ENCODE measurements at places on chromosomes 4 and X. TPM values are rescaled to one million over a fixed set of nuclear protein-coding genes. Genes with fewer than 3 reads are reported as not detected.

HSD17B13 gene
- under 0.01 TPM for total RNA-seq

TMEM150C gene
- total RNA-seq, result 0.38 TPM

GPR78 gene
- 0.85 TPM for total RNA-seq

KLB gene
- total RNA-seq, result under 0.01 TPM

ACTRT1 gene
- not detected for total RNA-seq

MAGEC2 gene
- total RNA-seq, result 0.28 TPM

MBNL3 gene
- total RNA-seq, result 0.96 TPM

GAGE2A gene
- not detected for total RNA-seq

TRPC3 gene
- total RNA-seq, result under 0.01 TPM

GAGE12H gene
- not detected for total RNA-seq

CXCL8 gene
- total RNA-seq, result 991 TPM

PNPLA4 gene
- total RNA-seq, result 12.5 TPM

RBM47 gene
- 2.0 TPM for total RNA-seq

LPAR4 gene
- 0.19 TPM for total RNA-seq

NIPAL1 gene
- 2.9 TPM for total RNA-seq

RAB33A gene
- 15.2 TPM for total RNA-seq

CENPU gene
- 5.6 TPM for total RNA-seq

CRLF2 gene
- not detected for total RNA-seq

CXCL6 gene
- total RNA-seq, result 349 TPM

LAP3 gene
- total RNA-seq, result 155 TPM

PDCL2 gene
- not detected for total RNA-seq

CNOT6L gene
- 11.5 TPM for total RNA-seq

TMEM128 gene
- total RNA-seq, result 23.8 TPM

EVC2 gene
- 11.3 TPM for total RNA-seq

Measured in regular cardiac myocyte (primary cell).